AG09319 (cell line): ENCODE measurements at places on chromosomes 6 and 20.

GRCh38 chr6:22108199-22108598 is 188.6 kb downstream of the PRL start:
- DNase-seq = no peak

DNA sequence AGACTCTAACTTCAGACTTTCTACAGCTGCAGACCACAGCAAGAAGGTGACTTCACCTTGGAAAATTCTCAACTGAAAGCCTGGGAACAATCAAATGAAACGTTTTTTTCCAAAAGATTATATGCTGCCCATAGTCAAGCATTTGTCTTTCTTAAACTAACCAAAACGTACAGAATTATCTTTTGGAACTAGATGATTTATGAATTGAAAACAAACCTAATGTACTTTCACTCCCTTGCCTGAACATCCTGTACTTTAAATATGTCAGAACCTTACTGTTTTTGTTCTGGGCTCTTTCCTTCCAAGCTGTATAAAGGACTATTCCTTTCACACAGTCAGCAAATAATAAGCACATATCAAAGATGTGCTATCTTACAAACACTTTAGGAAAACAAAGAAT is 62.4 kb upstream of the TNFAIP3 start:
- no peak for DNase-seq

- DNase-seq = no peak
These were observed 6.1 kb downstream of the GPR31 start for GRCh38 chr6:167151648-167152047.

DNA sequence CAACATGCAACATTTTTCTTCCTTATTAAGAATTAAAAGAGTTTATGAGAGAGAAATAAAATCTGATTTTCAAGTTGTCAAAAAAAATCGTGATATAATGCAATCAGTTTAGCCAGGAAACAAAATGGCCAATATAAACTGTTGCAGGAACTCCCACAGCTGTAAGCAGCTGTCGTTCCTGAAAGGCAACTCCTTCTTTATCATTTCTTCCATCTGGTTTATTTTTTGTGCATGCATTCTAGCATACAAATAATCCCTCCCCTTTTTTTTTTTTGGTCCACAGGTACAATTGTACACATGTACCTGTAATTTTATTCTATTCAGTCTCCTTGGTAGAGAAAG is 19.7 kb downstream of the TRAF3IP2 start:
- DNase-seq = no peak

- DNase-seq = no peak
These were observed at the start of gene SNAP91 for GRCh38 chr6:83708970-83709747. SNAP91 (minus strand) TSS chr6:83709101; CDS start chr6:83707927, 1,174 bp downstream.

DNA sequence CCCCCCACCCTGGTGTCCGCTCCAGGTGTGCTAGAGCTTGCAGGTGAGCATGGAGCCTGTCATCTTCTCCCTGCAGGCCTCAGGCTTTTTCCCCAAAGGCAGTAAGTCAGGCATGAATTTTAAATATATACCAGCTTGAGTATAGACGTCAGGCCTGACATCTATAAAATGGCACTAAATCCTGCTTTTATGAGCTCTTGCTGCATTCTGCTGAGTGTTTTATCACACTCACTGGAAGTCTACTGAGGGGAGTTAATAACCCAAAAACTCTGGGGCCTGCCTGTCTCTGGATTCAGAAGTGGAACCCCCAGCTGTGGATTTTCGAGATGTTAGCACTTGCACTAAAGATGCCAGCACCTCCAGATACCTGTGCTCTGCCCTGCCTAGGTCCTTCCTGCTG is 133.4 kb upstream of the TOP1 start:
- DNase-seq = no peak

DNA sequence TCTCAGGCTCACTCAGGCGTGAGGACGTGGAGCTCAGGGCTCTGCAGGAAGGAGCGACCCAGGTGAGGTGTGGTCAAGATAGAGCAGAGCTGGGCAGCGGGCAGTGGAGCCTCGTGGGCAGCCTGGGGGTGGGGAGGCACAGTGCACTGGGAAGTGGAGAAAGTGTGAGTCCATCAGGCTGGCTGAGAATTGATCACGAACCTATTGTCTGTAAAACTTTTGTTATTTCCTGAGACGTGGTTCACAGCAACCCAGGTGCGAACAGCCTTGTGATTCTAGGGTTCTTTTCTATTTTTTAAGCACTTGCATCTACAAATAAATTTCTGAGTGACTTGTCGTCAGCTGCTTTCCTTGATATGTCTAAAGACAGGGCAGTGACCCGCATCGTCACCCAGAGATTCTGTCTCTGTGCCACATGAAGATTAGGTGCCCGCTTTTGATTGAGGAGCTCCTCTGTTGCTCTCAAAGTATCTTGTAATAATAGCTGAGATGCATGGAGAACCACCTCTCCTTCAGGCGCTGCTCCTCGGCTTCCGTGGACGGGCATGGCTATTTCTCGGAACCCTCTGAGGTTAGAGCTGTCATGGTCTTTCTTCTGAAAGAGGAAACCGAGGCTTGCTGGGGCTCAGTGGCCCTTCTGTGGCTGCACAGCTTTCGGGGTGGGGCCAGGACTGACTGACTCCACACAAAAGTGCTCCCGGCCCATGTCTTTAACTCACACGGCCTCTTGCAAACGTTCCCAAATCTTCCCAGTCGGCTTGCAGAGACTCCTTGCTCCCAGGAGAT is 662 bp upstream of the CCR6 start:
- no peak for DNase-seq

GRCh38 chr6:121453191-121453590 is 17.7 kb downstream of the GJA1 start:
- no peak for DNase-seq

- DNase-seq = no peak
These were observed 227.6 kb downstream of the ALDH8A1 start for GRCh38 chr6:134722200-134722870.

GRCh38 chr20:23658989-23659609 is 21.3 kb upstream of the CST3 start:
- no peak for DNase-seq

DNA sequence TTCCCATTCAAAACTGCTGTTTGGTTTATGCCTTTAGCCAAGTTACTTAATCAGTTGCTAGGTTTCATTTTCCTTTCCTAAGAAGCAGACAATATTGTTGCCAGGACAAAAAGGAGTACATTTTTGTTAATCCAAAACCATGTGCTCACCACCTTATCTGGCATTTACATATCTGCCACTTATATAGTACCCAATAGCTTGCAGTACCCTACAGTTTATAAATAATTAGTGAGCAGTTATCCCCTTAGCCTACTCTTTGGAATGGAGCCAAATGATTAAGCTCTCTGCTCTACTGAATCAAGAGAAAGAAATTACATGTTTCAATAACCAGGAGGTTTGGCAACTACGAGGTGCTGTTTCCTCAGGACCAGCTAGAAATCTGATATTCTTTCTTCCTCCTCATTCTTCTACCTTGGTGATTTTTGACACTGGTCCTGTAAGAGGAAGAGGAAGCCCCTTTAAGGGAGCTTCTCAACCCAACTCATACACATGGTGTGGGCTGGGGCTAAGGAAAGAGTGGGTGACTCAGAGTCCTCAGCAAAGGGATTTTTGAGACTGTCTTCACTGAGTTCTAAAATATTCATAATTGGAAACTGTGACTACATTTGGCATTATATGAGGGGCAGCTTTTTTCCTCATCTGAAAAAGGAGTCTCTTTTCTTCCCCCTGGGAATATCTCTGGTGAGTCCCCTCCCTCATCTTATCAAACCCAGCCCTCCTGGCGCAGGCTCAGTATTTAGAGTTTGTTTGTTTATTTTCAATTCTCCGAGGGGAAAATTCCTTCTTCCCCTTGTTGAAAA is 1.5 kb downstream of the ZNFX1 start:
- DNase-seq = no peak

GRCh38 chr6:56866917-56867522 is 87.9 kb upstream of the BEND6 start:
- DNase-seq = no peak

DNA sequence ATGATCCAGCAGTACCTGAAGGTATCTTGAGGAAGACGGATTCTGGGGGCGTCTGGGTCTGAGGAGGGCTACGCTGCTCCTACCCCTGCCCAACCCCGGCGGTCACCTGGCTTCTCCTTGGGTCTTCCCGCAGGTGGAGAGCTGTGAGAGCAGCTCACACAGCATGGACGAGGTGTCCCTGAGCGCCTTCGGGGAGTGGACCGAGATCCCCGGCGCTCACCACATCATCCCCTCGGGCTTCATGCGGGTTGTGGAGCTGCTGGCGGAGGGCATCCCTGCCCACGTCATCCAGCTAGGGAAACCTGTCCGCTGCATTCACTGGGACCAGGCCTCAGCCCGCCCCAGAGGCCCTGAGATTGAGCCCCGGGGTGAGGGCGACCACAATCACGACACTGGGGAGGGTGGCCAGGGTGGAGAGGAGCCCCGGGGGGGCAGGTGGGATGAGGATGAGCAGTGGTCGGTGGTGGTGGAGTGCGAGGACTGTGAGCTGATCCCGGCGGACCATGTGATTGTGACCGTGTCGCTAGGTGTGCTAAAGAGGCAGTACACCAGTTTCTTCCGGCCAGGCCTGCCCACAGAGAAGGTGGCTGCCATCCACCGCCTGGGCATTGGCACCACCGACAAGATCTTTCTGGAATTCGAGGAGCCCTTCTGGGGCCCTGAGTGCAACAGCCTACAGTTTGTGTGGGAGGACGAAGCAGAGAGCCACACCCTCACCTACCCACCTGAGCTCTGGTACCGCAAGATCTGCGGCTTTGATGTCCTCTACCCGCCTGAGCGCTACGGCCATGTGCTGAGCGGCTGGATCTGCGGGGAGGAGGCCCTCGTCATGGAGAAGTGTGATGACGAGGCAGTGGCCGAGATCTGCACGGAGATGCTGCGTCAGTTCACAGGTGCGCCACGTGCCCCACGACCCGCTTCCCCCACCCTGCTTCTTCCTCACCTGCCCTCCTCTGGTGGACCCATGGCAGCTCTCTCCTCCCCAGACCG is 166.9 kb upstream of the RNF24 start:
- no peak for DNase-seq

- DNase-seq = no peak
These were observed 2.8 kb downstream of the POLH start for GRCh38 chr6:43578748-43579147.

- no peak for DNase-seq
These were observed 57.1 kb downstream of the HNF4A start for GRCh38 chr20:44412402-44413144.

DNA sequence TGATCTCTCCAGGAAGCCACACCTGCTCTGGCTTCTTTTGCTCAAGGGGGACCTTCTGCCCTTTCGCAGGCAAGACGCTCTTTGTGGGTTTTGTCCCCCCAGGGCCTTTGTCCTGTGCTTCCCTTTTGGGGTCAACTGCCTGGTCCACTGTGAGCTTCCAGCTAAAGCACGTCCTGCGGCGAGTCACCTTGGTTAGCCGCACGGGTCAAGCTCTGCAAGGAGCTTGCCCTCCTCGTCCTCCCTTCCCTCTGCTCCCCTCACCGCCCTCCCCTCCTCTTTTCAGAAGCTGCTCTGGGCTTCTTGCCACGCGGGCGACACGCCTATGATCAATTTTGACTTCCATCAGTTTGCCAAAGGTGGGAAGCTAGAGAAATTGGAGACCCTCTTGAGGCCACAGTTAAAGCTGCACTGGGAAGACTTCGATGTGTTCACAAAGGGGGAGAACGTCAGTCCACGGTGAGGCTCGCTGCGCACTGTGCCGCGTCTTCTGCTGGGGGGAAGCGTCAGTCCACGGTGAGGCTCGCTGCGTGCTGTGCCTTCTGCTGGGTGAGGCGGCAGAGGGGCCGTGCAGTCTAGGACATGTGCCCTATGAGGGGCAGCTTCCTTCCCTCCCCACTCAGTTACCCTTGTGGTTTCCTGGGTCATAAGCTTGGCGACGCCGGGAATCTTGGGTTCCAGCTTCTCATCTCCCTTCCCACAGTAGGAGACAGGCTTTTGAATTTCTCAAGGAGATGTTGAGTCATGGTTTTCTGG is 80.2 kb downstream of the SYNJ2 start:
- no peak for DNase-seq

DNA sequence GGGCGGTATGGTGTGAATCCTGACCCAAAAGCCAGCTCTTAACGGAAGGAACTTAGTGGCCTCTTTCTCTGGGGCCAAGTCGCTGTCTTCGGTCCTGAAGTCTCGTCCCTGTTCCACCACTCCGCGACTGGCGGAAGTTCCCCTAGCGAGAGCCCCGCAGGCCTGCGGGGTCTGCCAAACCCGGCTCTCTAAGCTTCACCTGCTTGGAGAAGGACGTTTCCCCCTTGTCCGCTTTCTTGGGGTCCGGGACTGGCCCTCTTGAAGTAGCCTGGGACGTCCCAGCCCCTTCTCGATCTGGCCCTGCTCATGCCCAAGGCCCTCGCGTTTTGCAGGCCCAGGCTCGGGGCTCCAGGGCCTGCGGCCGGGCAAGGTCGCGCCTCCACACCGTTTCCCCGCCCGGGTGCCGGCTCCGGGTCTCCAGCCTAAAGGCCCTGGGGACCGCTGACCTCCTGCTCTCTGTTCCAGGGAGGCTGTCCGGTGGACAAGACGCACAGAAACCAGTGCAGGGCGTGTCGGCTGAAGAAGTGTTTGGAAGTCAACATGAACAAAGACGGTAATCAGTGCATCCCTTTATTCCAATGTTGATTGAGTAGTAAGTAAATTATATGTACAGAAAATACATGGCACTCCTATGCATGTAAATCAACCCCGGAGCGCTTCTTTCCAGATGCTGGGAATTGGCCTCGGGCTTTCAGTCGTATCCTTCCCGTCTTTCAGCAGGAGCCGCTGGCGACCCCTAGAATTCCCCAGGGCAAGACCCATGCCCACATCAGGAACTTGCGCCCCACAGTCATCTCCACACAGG is 8.8 kb downstream of the NR2E1 start:
- DNase-seq = no peak

GRCh38 chr6:36445621-36446020 is 2.8 kb downstream of the KCTD20 start:
- DNase-seq = no peak

DNA sequence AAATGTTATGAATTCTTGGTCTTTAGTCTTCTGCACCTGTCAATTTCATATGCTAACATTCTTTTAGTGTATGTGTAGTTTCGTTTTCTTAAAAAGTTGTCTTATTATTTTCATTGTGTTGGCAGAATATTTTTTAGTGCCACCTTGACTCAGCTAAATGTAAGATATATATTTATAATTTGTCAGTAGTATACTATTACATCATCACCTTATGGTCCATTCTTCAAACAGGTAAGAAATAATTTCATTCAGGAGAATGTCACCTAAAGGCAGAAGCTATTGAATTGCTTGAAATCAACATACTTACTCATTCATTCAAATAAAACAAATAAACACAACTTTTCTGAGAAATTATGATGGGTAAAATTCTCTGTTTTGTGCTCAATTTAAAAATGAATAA is 3.5 kb upstream of the STXBP5 start:
- DNase-seq = no peak

- DNase-seq = no peak
These were observed 4.9 kb downstream of the TUBB2B start for GRCh38 chr6:3222506-3223038.

DNA sequence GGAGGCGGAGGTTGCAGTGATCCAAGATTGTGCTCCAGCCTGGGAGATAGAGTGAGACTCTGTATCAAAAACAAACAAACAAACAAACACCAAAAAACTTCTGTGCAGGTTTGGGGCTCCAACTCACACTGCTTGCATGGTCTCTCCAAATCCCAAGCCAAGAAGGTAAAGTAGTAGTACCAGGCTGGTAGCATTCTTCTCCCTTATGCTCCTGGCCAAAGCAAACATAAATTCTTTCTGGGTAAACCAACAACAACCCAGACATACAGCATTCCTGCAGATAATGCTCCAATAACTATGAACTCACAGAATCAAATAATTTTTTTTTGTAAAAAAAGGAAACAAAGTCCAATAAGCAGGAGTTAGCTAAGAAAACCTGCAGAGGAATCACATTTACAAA is 57.8 kb upstream of the KLHL31 start:
- no peak for DNase-seq
